ENCODE measurements at places on chromosomes 6 and 20. TPM values are rescaled to one million over a fixed set of nuclear protein-coding genes. Genes with fewer than 3 reads are reported as not detected.

TCP11 gene
- not detected for total RNA-seq

GRCh38 chr6:26330859-26331217, 34.2 kb upstream of the BTN3A2 start:
- peak; percentile 27 for DNase-seq

DNA sequence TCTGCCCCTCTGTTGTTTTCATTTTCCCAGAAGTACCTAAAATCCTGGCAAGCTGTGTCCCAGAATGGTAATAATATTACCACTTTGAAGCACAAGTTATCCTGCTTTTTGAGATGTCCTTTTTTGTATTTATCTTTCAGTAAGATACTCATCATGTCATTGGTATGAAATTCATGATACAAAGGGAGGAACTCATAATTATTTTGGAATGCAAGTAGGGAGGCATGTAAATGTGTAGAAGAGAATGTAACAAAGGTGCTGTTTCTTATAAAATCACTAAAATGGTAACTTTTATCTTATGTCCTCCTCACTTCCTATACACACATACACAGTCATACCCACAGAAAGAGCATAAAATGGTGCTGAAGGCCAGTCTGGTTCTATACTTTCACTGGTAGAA, 109.9 kb downstream of the CD2AP start:
- no peak for DNase-seq

- no peak for DNase-seq
Observed at GRCh38 chr20:21453690-21454089, 56.4 kb upstream of the NKX2-4 start.

OSTM1 gene
- total RNA-seq = 26.4 TPM

DNA sequence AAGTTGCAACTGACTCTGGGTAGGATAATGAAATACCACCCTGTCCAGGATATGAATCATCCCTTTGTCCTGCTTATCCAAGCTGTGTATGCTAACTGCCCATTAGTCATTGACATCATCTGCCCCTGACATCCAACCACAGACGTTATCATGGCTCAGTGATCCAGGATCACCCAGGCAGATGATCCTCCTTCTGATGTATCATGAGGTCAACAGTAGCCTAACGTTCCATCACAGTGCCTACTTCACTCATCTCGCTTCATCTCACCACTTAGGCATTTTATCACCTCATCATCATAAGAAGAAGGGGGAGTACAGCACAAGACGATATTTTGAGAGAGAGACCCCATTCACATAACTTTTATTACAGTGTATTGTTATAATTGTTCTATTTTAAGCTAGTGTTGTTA, 13.4 kb upstream of the BTN3A2 start:
- peak; percentile 84 for DNase-seq

PXT1 gene
- not detected for total RNA-seq

DNA sequence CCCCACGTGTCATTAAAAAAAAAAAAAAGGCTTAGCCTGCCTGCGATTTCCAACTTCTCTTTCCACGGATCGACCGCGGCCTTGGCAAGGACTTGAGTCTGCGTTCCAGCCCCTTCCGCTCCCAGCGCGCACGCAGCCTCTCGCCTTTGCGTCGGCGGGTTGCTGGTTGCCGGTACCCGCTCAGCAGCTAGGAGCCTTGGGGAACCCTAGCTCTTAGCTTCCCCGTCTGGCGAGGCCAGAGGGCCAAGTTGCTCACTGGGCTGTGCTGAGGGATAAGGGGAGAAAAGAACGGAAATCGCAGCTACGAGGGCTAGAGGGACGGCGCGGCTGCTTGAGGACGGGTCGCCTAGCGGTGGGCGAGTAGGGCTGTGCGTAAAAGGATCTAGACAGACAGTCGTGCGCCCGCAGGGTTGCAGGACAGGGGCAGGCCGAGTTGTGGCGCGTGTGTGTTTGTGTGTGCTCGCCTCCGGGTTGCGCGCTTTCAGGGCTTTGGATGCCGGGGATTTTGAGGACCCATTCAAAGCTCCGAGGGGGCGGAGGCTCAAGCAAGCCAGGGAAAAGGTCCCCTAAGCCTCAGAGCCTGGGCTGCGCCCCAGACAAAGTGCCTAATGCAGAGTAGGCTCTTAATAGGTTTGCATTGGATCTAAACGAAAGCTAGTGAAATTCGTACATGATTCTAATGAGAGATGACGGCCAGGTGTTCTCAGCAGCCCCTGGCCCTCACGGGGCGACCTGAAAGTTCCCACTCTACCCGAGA, 40.5 kb upstream of the OSTM1 start:
- DNase-seq = peak; percentile 71

SPTLC3 gene
- total RNA-seq = 0.23 TPM

GRCh38 chr6:56459030-56459805, 183.5 kb downstream of the DST start:
- DNase-seq = no peak

DNA sequence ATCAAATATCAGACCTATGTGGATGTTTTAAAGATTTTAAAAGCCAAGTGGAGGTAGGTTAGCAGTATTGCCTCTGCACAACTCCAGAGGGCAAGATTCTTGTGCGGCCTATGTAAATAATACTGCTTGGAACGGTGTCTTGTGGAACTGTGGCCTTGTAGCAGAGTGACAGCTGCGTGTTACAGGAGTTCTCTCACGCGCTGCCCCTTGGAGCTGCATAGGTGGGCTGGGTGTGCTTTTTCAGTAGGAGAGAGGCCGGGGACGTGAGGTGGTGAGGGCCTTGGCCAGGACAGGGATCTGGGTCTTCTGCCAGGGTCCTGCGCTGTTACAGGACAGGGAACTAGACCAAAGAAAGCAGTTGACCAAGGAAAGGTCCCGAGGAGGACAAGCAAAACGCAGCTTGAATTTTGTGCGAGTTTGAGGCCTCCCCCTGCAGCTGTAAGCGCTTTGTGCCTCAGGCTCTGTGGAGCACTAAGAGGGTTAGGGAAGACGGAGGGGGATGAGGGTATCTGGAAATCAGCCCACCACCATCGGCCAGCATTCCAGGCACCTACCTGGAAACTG, 1.5 kb downstream of the TMEM181 start:
- DNase-seq = no peak

- DNase-seq = no peak
Observed at GRCh38 chr6:169092375-169092774, 161.3 kb downstream of the THBS2 start.

- DNase-seq = no peak
Observed at GRCh38 chr6:107102414-107102805, 12.9 kb downstream of the BEND3 start.

TMC2 gene
- total RNA-seq = not detected

- DNase-seq = no peak
Observed at GRCh38 chr6:39517756-39518155, 195.3 kb upstream of the KCNK16 start.

PRPH2 gene
- 0.48 TPM for total RNA-seq

DNA sequence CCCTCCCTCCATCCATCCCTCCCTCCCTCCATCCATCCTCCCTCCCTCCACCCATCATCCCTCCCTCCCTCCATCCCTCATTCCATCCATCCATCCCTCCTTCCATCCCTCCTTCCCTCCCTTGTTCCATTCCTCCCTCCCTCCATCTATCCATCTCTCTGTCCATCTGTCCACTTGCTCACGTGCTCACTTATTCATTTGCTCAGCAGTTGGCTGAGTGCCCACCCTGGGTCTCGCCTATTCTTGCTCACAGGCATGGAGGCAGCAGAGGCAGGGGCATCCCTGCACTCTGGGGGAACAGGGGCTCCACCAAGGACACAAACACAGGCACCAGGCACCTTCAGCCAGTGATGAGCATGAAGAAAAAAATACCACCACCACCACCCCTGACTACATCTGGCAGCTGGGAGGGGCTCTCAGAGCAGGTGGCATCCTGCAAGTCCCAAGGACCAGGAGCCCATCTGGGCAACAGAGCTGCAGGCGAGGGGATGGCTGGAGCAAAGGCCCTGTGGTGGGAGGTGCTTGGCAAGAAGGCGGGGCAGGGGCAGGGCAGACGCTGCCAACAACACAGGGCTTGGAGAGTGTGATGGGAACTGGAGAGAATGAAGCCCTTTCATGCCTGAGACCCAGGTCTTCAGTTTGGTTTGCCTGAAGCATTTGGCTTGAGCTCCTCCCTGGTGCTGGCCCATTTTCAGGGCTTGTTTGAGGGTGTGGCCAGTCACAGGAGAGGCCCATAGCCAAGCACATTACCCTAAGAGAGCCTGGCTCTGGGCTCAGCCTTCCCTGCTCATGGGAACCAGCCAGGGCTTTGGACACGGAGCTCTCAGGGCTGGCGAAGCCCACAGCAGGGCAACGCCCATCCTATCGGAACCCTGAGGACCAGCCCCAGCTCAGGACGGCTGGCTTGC, 40.2 kb upstream of the MRGBP start:
- no peak for DNase-seq

MYMX gene
- total RNA-seq = not detected

SMLR1 gene
- not detected for total RNA-seq

DNA sequence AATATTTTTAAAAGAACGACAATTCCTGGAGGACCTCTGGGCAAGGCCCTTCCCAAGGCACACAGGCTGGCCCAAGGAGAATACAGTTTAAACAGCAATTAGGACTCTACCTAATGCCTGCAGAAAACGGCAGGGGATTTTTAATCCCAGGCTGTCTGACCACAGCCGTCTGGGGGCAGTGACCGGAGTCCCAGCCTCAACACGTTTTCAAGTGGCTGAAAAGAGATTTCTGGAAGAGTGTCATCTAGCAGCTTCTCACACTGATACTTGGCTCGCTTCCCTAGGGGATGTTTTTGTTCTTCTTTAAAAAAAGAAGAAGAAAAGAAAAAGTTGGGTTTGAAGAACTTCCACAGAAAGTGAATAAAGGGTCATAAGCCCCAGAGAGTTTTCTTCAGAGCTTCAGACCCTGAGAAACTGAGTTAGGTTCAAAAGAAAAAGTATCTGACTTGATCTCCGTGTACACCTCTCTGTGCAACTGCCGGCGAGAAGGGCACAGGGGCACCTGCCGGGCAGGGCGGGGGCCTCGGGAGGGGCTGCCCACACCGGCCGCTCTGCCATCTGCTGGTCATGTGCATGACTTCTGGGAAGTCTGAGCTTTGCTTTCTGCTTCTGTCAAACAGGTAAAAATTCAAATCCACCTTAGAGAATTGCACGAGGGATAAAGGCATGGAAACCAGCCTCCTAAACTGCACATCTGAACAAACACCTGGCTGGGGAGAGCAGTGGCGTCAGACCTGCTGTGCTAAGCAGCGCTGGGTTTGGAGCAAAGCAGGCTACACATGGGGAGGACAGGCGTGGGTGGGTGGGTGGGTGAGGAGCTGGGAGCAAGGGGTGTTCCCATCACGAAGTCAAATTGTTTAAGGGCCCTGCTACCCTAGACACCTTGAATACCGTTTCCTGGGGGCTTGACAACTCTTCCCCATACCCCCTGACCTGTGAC, 33.0 kb downstream of the RRBP1 start:
- no peak for DNase-seq

CRISP3 gene
- total RNA-seq = not detected

DNA sequence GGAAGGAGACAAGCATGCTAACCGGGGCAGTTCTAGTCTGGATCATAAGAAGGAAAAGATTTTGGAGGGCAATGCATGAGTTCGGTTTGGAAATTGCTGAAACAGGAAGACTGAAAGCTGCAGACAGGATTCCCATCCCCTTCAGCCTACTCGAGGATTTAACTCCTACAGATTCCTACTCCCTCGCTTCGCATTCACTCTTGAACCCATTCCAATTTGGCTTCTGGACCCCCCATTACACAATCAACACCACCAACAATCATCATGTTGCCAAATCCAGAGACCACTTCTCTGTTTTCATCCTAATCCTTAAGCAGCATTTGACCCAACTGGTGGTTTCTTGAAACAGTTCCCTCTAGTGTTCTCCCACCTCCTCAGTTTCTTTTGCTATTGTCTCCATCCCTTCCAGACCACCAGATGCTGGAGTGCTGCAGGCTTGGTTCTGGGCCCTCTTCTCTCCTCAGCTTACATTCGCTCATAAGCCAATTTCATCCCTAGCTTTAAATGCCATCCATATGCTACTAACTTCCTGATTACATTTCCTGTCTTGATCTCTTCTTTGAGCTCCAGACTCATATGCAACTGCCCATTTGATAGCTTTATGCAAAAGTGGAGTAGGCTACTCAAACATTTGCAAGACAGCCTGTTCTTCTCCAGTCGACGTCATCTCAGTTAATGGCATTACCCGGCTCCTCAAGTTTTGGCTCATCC, 66.5 kb downstream of the DTNBP1 start:
- no peak for DNase-seq

POPDC3 gene
- 1.7 TPM for total RNA-seq

DNA sequence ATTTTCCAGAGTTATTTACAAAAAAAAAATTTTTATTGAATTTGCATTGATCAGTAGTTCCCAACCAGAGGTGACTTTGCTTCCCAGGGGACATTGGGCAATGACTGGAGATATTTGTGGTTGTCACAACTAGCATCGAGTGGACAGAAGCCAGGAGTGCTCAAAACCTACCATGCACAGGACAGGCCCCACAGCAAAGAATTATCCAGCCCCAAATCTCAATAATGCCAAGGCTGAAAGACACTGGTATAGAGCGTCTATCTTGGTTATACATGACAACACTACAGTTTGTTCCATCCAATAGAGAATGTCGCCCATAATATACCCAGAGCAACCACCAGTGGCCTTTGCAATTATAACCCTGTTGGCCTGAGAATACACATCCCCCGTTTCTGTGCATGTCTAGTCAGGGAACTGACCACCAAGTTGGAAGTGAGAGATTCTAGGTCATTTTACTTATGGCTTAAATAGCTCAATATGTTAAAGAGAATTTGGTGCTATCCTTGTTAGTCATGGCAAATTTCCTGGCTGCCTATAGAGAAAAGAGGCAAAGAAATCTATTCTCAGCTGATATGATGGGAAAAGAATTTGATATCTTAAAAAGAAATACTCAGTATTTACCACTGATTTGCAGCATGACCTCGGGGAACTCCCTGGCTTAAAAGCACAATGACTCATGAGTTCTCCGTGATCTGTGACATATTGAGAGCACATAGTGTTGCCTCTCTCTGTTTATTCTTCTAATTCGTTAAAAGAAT, 76.0 kb upstream of the ADTRP start:
- DNase-seq = peak; percentile 66

DNA sequence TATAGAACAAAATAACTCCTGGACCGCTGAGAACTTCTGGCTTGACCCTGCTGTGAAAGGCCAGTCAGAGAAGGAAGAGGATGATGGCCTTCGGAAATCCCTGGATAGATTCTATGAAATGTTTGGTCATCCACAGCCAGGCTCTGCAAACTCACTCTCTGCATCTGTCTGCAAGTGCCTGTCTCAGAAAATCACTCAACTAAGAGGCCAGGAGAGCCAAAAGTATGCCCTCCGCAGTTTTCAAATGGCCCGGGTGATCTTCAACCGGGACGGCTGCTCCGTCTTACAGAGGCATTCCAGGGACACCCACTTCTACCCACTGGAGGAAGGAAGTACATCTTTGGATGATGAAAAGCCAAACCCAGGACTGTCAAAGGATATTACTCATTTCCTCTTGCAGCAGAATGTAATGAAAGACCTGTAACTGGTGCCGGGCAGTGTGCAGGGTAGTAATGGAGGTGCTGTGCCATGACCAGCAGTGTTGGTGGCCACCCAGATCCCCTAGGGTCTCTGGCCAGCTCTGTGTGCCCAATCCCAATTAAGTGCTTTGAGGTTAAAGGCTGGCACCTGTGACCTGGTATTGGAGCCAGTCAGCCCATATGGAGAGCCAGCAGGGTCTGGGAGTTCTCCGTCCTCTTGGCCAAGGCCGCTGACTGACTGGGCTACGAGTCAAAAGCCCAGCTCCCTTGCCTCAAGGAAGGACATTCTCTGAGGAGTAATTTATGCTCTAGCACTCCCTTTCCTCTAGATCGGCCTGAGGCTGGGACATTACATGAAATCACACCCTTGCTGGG, 87.1 kb downstream of the TRMT6 start:
- DNase-seq = peak; percentile 50

NRSN1 gene
- not detected for total RNA-seq
